ENCODE measurements at places on chromosomes 3 and 15.

DNA sequence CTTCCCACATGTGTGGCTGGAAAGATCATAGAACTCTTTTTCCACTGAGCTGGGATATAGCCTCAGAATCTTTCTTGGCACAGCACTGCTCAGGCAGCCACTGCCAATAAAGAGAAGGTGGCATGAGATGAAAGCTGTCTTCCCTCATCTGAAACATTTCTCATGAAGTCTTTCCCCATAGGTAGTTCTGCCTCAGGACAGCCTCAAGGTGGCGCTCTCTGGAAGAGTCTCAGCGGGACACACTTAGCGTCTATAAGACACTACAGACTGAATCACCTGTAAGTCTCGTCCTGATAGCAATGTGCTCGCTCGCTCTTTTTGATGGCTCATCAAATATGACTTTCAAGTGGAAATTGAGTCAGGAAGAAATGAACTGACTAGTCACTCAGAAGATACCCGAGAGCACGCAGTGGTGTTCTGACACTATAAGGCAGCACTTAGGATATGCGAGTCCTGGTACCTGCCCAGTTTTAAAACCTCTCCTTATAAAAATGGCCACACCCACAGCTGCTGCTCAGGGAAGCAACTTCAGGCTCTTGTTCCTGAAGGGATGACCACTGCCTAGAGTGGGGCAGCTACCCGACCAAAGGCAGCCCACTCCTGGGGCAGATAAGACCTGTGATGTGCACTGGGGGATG lies 269.5 kb downstream of the SUCLG2 start:
- DNase-seq: peak; percentile 56

- no peak for DNase-seq
Observed at GRCh38 chr3:36401056-36401455, 20.8 kb downstream of the STAC start.

- DNase-seq: no peak
Observed at GRCh38 chr15:47362118-47362905, 355.0 kb upstream of the SEMA6D start.

DNA sequence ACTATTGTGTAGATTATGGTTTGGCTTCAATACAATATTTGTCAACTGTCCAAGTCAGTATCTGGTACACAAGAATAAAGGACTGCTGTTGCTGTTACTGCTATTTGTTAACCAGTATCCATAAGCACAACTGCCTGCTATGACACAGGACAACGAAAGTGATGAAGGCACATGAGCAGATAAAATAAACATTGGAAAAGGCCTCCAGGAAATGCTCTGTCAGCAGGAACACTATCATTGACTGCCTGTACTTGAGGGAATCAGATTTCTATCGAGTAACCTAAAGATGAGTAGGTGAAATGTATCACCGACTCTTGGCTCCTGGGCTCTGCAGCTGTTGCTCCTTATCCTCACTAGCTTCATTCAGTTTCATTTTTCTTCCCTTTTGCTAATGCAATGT lies 56.5 kb downstream of the FMN1 start:
- no peak for DNase-seq

GRCh38 chr3:85330071-85330470 lies 371.3 kb downstream of the CADM2 start:
- DNase-seq: no peak

GRCh38 chr3:32759342-32759741 lies 58.5 kb upstream of the TRIM71 start:
- no peak for DNase-seq

DNA sequence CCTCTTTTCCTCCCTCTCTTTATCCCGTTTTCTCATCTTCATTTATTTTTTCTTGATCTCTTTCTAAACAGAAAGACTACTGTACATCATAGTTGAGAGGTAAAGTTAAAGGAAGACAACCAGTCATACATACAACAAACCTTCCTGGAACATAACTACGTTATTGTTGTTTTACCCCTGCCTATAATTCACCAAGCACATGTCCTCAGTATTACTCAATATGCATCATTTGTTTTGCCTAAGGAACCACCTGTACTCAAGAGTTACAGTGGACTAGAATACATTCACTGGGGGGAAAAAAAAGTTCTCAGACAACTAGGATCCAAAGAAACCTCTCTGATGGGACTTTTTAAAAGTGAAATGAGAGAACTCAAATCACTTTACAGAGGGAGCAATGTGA lies 344.7 kb upstream of the RBMS3 start:
- DNase-seq: no peak

- peak; percentile 43 for DNase-seq
Observed at GRCh38 chr3:113495035-113495434, 19.9 kb downstream of the SPICE1 start.

DNA sequence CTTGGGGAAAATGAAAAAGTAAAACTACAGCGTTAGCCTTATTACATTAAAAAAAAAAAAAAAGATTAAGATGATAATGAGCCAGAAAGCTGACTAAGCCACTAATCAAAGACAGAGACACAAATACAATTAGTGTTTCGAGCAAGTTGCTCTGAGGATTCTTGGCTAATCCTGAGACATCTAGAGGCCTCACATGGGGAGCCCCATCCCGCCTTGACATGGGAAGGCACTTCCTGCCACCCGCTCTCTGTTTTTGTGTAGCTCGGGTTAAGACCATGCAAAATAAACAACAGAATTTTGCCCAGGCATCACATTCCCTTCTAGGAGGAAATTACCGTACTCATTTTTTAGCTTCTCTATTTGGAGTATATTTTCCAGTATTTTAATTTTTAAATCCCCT lies 15.3 kb downstream of the HESX1 start:
- DNase-seq: no peak

- DNase-seq: no peak
Observed at GRCh38 chr15:31330836-31331235, 4.2 kb downstream of the KLF13 start.

- no peak for DNase-seq
Observed at GRCh38 chr15:101394654-101395053, 94.9 kb downstream of the PCSK6 start.

DNA sequence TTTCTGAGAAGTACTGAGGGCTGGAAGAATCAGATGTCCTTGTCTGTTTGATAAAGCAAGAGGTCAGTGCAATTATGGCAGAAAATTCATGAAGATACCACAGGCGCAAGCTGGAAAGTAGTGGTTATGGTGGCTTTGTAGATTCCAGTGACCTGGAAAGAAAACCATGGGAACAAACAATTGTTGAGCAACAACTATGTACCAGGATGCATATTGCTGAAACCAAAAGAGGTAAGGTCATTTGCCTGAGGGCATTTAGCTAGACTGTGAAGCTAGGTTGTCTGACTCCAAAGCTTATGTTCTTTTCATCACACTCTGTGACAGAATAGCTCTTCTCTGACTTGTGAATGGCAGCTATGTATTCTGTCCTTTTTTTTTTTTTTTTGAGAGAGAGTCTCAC lies 74.0 kb downstream of the B3GALNT1 start:
- DNase-seq: no peak

- DNase-seq: peak; percentile 19
Observed at GRCh38 chr3:126982126-126982470, 817 bp upstream of the PLXNA1 start.

DNA sequence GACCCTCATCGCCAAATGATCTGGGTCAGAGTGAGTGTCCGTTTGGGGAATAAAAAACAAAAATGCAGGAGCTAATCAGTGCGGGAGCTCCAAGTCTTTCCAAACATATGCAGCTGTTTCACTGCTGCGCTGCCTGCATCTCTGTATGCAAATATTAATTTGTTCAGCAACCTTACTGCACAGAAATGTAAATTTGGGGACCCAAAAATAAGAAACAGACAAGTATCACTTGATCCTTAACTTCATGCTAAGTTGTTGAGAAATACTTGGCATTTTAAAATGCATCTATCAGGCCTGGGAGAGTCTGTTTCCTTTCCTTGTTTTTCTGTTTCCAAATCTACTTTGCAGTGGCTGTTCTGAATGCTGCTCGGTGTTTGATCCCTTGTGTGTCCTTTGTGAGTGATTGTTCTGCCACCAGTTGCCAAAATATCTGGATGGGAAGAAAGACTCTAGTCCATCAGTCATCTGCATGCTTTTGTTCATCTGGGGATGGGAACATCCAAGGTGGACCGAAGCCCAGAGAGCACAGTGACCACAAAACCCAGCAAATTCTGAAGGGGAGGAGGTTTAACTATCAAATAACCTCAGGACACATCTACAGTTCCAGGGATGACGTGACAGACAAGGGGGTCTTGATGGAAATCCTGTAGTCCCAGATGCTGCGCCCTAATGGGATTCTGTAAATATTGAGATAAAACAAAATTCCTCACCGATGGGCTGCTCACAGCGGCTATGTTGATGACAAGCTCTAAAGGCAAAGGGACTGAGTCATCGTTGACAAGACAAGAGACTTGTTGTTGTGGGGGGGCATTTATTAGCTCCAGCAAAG lies 199.5 kb upstream of the WNT5A start:
- peak; percentile 38 for DNase-seq

- DNase-seq: no peak
Observed at GRCh38 chr3:125055331-125055912, 375 bp downstream of the HEG1 start.

DNA sequence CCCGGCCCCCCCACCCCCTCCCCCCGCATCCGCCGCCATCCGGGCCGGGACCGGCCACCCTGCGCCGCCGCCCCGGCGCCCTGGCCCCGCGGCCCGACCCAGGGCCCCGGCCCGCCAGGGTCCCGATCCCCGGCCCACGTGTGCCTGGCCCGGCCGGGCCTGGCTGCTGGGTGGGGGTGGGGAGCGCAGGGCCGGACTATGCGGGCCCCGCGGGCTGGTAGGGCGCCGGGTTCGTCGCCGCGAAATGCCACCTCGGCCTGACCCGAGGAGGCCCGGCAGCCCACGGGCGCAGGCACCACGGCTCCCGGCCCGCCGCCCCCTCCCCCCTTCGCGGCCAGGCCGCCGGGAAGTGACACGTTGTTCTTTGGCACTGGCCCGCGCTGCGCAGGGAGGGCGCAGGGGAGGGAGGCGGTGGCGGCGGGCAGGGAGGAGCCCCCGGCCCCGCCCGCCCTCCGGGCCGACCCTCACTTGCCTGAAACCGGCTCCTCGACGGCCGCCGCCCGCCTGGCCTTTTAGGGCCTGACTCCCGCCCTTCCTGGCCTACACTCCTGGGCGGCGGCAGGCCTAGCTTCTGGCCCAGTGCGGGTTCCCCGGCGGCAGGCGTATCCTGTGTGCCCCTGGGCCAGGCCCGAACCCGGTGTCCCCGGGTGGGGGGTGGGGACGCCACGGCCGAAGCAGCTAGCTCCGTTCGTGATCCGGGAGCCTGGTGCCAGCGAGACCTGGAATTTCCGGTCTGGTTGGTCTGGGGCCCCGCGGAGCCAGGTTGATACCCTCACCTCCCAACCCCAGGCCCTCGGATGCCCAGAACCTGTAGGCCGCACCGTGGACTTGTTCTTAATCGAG lies 515 bp downstream of the EIF4G1 start:
- DNase-seq: peak; percentile 80

DNA sequence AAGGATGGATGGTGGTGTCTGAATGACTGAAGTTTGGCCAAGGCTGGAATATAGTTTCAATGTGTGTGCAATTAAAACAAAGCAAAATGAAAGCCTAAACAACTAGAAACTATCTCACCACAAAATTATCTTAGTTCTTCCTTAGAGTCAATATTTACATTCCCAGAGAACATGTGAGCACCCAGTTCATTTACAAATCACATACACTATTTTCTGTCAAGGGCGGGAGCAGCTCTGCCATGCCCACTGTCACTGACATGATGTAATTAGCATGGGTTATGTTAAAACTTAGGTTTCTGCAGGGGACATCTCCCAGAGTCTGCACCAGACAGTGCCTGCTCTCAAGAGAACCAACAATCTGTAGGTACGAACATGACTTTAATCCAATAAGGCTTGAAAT lies 65.0 kb downstream of the PDZRN3 start:
- no peak for DNase-seq

- peak; percentile 89 for DNase-seq
Observed at GRCh38 chr3:23668430-23668904, 137.3 kb upstream of the UBE2E1 start.

GRCh38 chr3:34312684-34313083 lies 514.3 kb downstream of the PDCD6IP start:
- no peak for DNase-seq

- no peak for DNase-seq
Observed at GRCh38 chr15:46450112-46450809, 815.4 kb downstream of the SQOR start.

GRCh38 chr3:196544491-196544992 lies 23.8 kb downstream of the WDR53 start:
- no peak for DNase-seq

GRCh38 chr15:74768771-74769342 lies 13.0 kb upstream of the CSK start:
- peak; percentile 33 for DNase-seq

GRCh38 chr3:186219211-186219638 lies 110.3 kb upstream of the ETV5 start:
- DNase-seq: no peak

DNA sequence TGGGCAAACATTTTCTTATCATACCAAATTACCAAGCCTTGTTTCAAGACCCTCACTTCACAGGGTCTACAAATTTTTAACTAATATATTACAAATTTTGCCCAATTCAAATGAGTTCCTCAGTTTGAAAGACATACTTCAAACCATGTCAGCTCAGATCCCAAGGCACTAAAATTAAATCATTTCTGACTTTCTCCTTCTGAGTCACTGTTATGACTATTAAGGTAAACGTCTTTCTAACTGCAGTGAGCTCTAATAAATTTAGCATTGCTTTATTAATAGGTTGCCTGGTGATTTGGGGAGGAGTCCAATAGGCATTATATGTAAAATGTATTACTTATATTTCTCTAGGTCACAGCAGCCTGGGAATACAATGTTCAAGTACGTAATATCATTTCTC lies 158.2 kb upstream of the ARHGEF26 start:
- no peak for DNase-seq

GRCh38 chr3:129506231-129506742 lies 22.2 kb upstream of the RHO start:
- DNase-seq: no peak

DNA sequence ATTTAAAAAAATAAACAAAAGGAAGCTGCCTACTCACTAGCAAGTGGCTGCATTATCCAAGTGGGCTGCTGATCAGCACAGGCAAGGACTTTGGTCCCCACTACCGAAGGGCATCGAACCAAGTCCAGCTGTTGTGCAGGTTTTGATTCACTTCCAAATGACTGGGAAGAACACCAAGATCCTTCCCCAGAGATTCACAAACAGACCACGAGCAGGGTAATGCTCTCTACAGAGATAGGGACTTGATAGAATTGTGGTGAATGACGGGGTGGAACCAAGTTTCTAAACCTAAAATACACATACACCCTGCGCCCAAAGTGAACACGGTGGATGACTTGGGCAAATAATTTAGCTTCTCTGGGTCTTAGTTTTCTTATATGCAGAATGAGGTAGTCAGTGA lies 203.7 kb upstream of the ICE2 start:
- no peak for DNase-seq

DNA sequence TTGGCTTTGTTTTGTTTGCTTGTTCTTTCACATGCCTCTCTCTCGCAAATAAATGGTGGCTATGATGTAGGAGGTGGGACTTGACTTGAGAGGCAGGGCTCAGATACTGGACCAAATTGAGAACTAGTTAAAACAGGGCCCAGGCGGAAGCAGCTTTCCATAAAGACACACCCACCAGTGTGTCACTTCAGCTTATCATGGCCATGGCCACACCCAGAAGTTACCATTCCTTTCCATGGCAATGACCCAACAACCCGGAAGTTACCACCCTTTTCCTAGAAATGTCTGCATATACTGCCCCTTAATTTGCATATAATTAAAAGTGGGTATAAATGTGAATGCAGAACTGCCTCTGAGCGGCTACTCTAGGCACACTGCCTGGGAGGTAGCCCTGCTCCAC lies 62.6 kb upstream of the CNTN4 start:
- no peak for DNase-seq

- no peak for DNase-seq
Observed at GRCh38 chr3:180183346-180183745, 146.6 kb upstream of the PEX5L start.

Measured in astrocyte of the spinal cord (primary cell).